CD8-positive, alpha-beta memory T cell (primary cell): ENCODE measurements at places on chromosomes 5 and 9.

- DNase-seq: no peak
Observed at GRCh38 chr9:127131871-127132270, 9.4 kb upstream of the ANGPTL2 start.

DNA sequence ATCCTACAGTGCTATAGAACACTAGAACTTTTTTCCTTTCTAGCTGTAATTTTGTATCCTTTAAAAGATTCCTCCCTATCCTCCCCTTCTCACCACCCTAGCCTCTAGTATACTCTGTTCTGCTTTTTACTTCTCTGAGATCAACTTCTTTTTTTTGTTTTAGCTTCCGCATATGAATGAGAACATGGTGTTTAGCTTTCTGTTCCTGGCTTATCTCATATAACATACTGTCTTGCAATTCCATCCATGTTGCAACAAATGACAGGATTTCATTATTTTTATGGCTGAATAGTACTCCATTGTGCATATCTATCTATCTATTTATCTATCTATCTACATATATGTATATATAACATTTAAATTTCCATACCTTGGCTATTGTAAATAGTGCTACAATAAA, 126.0 kb upstream of the MAN2A1 start:
- no peak for DNase-seq

DNA sequence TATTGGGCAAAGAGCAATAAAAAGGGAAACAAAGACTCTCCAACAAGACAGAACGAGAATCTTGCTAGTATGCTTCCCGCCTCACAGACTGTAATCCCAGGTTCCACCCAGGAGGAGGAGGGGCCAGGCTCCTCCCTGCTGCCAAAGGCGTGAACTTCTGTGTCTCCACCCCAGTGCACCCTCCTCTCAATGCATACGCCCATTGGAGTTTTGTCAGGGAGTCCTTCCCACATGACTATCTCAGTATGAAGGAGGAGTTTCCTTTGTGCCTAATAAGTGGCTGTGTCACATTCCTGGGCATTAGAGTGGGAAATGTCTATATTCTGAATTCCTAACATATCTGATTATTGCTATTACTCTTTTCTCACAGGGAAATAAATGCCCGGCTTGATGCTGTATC, 106.4 kb upstream of the DHFR start:
- DNase-seq: no peak

- DNase-seq: no peak
Observed at GRCh38 chr9:107169796-107170195, 113.3 kb upstream of the RAD23B start.

DNA sequence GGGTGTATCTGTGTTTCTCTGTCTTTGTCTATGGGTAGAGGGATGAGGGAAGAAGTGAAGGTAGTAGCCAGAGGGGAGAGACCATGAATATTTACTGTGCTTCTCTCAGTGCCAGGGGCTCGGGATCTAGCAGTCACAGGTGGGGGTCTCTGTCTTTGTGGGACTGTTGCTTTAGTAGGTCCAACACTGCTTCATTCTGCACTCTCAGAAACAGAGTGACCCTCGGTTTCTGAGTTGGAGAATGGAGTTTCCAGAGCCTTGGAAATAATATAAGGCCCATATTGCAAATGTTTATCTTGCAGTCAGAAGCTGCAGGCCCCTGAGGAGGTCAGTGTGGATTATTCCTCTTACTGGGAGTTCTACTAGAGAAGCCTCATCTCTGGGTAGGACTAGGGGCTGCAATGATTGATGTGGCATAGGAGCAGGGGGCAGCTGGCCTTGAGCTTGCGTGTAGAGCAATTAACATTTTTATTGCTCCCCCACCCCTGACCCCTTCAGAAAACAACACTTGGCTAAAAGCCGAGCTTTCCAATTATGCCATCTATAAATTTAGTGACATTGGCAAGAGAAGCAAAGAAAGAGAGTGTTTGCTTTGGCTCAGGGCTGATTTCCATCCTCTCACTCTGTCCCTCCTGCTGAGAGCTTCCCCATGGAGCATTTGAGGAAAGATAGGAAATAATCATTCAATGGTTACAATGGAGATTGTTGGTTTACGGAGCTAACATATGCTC, 55.0 kb upstream of the TRPC7 start:
- no peak for DNase-seq

GRCh38 chr5:64518793-64519192, 13.0 kb downstream of the RGS7BP start:
- DNase-seq: no peak

DNA sequence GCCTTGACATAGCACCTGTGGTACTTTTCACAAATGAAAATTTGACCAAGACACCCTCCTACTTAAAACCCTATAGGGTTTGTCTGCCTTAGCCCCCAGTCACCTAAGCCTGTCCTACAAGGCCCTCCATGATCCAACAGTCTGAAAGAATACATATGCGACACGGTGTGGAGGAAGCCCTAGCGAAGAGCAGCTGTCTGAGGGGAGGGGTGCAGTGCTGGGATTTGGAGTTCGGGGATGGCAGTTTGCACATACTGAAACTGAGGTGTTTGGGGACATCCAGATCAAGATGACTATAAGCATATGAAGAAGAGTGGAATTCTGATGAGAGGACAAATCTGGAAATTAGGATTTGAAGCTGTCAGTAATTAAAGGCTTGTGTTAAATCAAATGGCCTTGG, 7.2 kb upstream of the MYORG start:
- no peak for DNase-seq

DNA sequence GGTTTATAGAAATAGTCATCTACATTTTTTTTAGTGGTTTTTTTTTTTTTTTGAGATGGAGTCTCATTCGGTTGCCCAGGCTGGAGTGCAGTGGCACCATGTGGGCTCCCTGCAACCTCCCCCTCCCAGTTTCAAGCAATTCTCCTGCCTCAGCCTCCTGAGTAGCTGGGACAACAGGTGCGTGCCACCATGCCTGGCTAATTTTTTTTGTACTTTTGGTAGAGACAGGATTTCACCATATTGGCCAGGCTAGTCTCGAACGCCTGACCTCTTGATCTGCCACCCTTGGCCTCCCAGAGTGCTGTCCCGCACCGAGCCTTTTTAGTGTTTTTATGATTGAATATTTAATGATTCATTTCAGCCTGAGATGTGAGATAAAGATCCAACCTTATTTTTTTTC, 27.3 kb downstream of the ANKRD33B start:
- no peak for DNase-seq

DNA sequence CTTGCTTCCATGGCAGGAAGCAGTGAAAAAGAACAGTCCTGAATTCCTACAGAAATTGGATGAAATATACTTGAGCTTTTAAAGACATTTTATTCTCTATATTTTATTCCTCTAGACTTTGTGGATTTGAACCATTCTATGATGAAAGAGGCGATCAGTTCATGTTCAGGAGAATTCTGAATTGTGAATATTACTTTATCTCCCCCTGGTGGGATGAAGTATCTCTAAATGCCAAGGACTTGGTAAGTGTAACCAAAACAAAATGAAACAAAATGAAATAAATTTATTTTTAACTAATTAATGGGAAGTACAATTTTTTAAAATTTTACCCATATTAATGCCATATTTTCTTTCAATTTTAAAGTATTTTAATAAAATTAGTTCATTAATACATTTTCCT, 34.1 kb downstream of the STARD4 start:
- DNase-seq: no peak

DNA sequence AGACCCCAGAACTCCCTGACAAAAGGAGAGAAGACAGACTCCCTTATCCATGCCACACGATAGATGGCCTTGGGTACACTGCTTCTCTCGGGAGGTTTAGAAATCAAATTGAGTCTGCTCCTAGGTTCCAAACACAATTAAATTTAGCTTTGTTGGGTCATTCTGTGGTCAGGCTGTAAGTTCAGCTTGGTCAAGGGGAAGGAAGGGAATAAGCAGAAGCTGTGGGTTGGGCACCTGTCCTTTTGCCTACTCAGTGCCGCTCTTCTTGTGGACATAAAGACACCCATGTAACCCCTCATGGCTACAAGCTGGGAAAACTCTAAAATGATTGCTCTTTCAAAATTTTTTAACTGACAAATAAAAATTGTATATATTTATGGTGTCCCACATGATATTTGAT, 19.1 kb upstream of the AK3 start:
- DNase-seq: no peak

DNA sequence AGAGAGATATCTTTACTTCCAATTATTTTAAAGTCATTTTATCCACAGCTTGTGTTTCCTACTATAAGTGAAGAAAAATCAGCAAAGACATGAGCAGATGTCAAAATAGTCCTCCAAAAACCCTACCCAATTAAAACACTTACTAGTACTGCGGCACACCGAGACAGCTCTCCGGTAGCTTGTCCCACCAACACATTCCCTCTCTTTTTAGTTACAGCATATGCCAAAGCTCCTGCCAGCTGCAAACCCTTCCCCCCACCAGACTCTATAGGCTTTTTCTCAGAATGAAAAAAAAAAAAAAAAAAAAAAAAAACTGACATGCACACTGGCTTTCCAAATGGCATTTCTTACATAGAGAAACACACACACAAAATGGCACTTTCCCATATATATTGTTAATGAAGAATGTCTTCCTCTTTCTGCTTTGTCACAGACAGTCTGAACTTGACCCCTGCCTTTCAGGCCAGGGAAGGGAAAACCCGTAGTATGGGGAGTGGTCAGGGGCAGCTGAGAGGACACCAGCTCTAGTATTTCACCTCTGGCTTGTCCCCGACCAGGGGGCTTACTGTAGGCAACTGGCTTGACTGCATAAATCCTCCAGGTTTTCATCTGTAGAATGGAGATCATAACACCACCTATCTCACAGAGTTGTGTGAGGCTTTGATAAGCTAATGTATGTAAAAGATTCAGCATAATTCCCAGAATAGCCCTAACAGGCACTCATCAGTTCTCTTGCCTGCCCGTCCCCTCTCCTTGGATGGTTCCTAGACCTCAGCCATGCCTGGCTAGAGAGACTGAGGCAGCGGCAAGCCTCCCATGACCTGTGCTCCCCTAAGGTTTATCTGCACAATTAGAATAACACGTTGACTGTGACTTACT, 233.6 kb downstream of the CRB2 start:
- no peak for DNase-seq

DNA sequence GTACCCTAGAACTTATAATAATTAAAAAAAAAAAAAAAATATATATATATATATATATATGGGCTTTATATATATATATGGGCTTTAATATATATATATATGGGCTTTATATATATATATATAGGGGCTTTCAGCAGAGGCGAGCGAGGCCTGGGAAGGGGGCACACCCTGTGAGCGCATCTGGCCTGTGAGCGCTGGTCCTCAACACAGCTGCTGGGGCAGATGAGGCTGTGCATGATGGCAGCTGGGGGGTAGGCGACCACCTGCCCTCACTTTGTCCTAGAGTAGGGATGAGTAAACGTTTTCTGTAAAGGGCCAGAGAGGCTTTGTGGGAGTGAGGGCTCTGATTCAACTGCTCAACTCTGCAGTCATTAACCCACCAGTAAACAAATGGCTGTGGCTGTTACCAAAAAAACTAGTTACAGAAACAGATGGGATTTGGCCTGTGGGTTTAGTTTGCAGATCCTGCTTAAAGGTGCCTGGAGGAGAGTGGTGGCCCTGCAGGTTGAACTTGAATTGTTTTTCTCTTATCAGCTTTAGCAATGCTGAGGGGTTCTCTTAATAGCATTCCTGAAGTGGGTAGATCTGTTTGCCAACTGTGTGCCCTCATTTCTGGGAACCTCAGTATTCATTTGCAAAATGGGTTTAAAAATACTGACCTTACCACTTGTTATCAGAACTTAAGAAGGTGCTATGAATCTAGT, 88.1 kb upstream of the EPB41L4B start:
- no peak for DNase-seq

GRCh38 chr5:95177456-95177855, 107.4 kb downstream of the MCTP1 start:
- no peak for DNase-seq

GRCh38 chr5:67880511-67880805, 335.1 kb upstream of the PIK3R1 start:
- no peak for DNase-seq

GRCh38 chr9:122863407-122863806, 35.0 kb upstream of the PDCL start:
- no peak for DNase-seq

DNA sequence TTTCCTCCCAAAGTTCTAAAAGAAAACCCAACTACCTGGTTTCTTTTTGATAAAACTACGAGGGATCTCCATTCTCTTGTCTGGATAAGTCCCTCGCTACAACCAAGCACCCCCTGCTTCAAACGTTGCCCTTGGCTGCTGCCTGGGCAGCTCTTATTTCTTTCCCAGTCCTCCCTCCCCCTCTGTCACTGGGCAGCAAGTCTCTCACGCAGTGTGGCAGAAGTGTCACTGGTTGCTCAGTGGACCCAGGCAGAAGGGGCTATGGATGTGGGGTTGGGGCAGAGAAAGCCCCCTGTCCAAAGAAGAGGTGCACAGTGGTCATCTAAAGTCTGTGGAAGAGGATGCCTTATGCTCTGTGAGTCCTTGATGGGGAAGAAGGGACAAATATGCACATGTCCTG, 7.2 kb upstream of the SMIM32 start:
- no peak for DNase-seq

GRCh38 chr5:116575326-116576052, 866 bp upstream of the SEMA6A start:
- DNase-seq: no peak

- DNase-seq: no peak
Observed at GRCh38 chr9:30058463-30058862, 2326.0 kb upstream of the ACO1 start.

- DNase-seq: no peak
Observed at GRCh38 chr5:153661897-153662296, 171.4 kb downstream of the GRIA1 start.

DNA sequence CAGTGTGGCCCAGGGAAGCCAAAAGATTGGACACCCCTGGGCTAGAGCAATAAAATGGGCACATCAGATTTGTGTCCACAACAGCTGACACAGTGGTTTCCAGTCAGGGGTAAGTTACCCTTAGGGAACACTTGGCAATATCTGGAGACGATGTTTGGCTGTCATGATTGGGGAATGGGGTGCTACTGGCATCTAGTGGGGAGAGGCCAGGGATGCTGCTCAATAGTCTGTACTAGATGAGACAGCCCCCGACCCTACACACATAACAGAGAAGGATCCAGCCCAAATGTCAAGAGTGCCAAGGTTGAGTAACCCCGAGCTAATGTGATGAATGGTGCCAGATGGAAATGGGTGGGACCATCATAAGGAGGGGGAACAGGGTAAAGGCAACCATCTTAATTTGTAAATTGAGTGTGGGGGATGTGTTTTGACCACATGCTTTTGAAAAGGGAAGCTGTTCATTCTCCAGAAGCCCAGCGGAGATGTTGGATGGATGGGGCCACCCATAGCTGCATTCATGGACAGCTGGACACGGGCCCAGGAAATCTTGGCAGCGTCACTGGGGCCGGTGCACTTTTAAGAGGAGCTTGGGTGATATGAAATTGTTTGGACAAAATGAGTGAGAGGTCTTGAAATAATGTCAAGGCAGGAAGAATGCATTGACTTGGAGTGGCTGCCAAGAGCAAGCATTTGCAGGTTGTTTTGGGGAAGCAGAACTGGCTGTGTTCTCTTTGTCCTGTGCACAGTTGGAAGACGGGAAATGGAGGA, 33.4 kb downstream of the SYK start:
- DNase-seq: no peak

- DNase-seq: no peak
Observed at GRCh38 chr5:28903643-28904042, 1865.3 kb upstream of the CDH9 start.
